ENCODE measurements at places on chromosomes 12 and 14.

DNA sequence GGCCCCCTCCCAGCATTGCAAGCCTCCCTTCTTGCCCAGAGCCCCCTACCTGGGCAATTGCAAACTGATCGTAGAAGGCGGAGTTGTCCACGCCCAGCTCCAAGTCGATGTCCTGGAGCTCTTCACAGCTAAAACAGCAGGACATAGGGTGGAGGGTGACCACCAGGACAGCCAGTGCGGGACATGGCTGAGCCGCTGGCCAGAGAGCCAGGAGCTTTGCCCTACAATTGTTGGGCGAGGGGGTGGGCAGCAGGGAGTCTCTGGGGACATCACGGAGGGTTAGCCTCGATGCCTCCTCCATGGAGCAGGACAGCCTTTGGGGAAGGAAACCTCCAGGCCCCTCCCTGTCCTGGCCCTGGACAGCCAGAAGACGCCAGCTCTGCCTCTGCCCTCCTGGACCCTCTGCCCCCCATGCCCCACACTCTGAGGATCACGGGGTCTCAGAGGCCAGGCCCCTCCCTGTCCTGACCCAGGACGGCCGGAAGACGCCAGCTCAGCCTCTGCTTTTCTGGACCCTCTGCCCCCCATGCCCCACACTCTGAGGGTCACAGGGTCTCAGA, 9.4 kb downstream of the TMEM179 start:
- DNase-seq, result no peak

- no peak for DNase-seq
Measured at GRCh38 chr14:89351516-89352404, 65.3 kb downstream of the FOXN3 start.

DNA sequence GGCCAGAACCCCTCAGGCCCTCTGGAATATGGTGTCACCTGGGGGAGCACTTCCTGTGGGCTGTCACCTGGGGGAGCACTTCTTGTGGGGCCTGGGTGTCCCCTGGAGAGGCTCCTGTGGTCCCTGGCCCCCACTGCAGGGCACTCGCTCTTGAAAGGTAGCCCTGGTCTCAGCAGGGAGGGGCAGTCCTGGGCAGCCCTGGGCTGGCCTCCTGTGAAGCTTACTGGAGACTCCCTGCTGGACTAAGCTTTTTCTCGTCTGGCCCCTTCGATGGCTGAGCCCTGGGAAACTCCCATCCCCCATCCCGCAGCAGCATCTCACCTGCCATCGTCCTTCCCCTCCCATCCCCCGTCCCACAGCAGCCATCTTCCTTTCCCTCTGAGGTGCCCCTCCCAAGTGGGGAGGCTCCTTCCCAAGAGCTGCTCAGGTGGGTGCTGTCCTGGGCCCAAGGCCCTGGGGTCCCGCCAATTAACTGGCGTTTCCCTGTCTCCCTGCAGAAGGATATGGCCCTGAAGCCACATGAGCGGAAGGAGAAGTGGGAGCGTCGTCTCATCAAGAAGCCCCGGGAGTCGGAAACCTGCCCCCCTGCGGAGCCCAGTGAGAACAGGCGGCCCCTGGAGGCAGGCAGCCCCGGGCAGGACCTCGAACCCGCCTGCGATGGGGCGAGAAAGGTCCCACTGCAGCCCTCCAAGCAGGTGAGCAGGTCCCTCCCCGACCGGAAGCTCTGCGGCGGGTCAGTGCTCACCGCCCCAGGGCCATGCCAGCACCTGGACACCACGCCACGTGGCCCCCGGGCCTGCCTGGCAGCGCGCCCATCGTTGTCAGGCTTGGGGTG, 17.9 kb downstream of the FBRSL1 start:
- no peak for DNase-seq

DNA sequence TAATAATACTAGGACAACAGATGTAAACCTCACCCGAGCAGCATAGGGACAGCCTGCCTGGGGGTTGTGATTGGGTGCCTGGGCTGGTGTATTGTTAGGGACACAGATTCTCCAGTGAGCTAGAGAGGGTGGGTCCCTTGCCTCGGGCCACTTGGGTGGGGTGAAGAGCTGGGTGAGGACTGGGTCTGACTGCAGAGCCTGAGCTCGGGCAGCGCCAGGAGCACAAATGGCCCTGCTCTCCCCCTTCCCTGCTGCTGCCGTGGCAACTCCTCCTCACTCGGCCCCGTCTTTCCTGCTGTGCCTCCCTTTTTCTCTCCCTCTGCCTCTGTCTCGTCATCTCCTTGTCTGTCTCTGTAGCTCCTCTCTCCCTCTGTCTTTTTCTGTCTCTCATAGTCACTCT, 115.4 kb downstream of the GLT1D1 start:
- DNase-seq, result no peak
